ENCODE measurements at places on chromosomes 3 and 15. TPM values are rescaled to one million over a fixed set of nuclear protein-coding genes. Genes with fewer than 3 reads are reported as not detected.

The DAPK2 gene
- 3.5 TPM for total RNA-seq

The ISL2 gene
- 3.5 TPM for total RNA-seq

The SLC22A13 gene
- 0.07 TPM for total RNA-seq

The C3orf22 gene
- not detected for total RNA-seq

The EPHB1 gene
- 0.24 TPM for total RNA-seq

The ENTPD3 gene
- 0.03 TPM for total RNA-seq

The LRRC58 gene
- 12.1 TPM for total RNA-seq

The HIGD2B gene
- 0.10 TPM for total RNA-seq

The ACTRT3 gene
- total RNA-seq: 3.5 TPM

The NR1D2 gene
- 18.5 TPM for total RNA-seq

The ARNT2 gene
- total RNA-seq: 19.3 TPM

The KCTD6 gene
- 6.6 TPM for total RNA-seq

The SLC12A8 gene
- total RNA-seq: 1.8 TPM

The ZNF280D gene
- total RNA-seq: 13.9 TPM

The SMAD6 gene
- total RNA-seq: 32.9 TPM

The ADGRG7 gene
- total RNA-seq: not detected

The CHRNA3 gene
- 0.45 TPM for total RNA-seq

The TMCO5A gene
- not detected for total RNA-seq

The SLC9C1 gene
- not detected for total RNA-seq

The ZIC1 gene
- 0.02 TPM for total RNA-seq

The CRYGS gene
- 0.96 TPM for total RNA-seq

The RAD51 gene
- total RNA-seq: 23.7 TPM

The SNX1 gene
- total RNA-seq: 69.9 TPM

The CDHR4 gene
- 0.24 TPM for total RNA-seq

The ROBO2 gene
- total RNA-seq: not detected

The PIERCE2 gene
- total RNA-seq: 4.8 TPM

The LRRC31 gene
- total RNA-seq: not detected

The PCYT1A gene
- total RNA-seq: 33.1 TPM

The NEK11 gene
- total RNA-seq: 4.8 TPM

The LTK gene
- total RNA-seq: 0.06 TPM

The PARP6 gene
- total RNA-seq: 62.0 TPM

The TTLL3 gene
- 6.7 TPM for total RNA-seq

The PPP1R14D gene
- 0.21 TPM for total RNA-seq

The ACTC1 gene
- 0.21 TPM for total RNA-seq

The SLC35G2 gene
- total RNA-seq: 24.6 TPM

The SKOR1 gene
- total RNA-seq: not detected

The PLOD2 gene
- 118 TPM for total RNA-seq

The RGMA gene
- total RNA-seq: 0.21 TPM

The GRK7 gene
- total RNA-seq: not detected

The MESP1 gene
- 1.7 TPM for total RNA-seq

The MAP2K5 gene
- total RNA-seq: 9.1 TPM

The CSTA gene
- 1.5 TPM for total RNA-seq

The PGBD4 gene
- total RNA-seq: 1.6 TPM

The SEMA3B gene
- total RNA-seq: 7.7 TPM

The UBA5 gene
- total RNA-seq: 22.0 TPM

The FANCD2 gene
- total RNA-seq: 21.0 TPM

The SUMF1 gene
- total RNA-seq: 19.5 TPM

The MTHFS gene
- 73.1 TPM for total RNA-seq

The ANKUB1 gene
- not detected for total RNA-seq

The SCN5A gene
- 0.72 TPM for total RNA-seq

The CHL1 gene
- total RNA-seq: not detected

The CCDC9B gene
- 19.2 TPM for total RNA-seq

The CACNA1D gene
- total RNA-seq: 1.0 TPM

The LRRC3B gene
- total RNA-seq: not detected

The PTPN9 gene
- total RNA-seq: 53.9 TPM

The CCDC33 gene
- total RNA-seq: 5.8 TPM

The KIF7 gene
- 4.0 TPM for total RNA-seq

The SH3GL3 gene
- total RNA-seq: 0.57 TPM

Measured in A549 treated with dexamethasone at 1 μM for 4 hours (cell line).